ENCODE measurements at places on chromosomes 7 and 10. TPM values are rescaled to one million over a fixed set of nuclear protein-coding genes. Genes with fewer than 3 reads are reported as not detected.

Gene HECTD2
- total RNA-seq: 2.8 TPM

Gene FBXL13
- 0.87 TPM for total RNA-seq

Gene CDNF
- total RNA-seq: 0.63 TPM

Gene MSMB
- total RNA-seq: not detected

Gene PIP
- total RNA-seq: not detected

Gene ANK3
- total RNA-seq: not detected

Gene IRF5
- not detected for total RNA-seq

Gene C10orf90
- not detected for total RNA-seq

Gene INMT
- total RNA-seq: not detected

Gene CALML5
- total RNA-seq: not detected

Gene EN2
- total RNA-seq: not detected

Gene VKORC1L1
- 43.4 TPM for total RNA-seq

Gene CC2D2B
- not detected for total RNA-seq

Gene PGAM2
- total RNA-seq: 0.38 TPM

Gene PDK4
- not detected for total RNA-seq

Gene GALNT17
- not detected for total RNA-seq

GRCh38 chr7:136251826-136252225 lies 274.7 kb upstream of the MTPN start:
- no peak for DNase-seq

GRCh38 chr10:120478386-120478785 lies 21.4 kb downstream of the PLPP4 start:
- DNase-seq: no peak

GRCh38 chr7:72438491-72438890 lies 26.4 kb upstream of the CALN1 start:
- DNase-seq: no peak

GRCh38 chr7:42104231-42104630 lies 132.8 kb downstream of the GLI3 start:
- no peak for DNase-seq

GRCh38 chr10:87506956-87507355 lies 2.3 kb downstream of the MINPP1 start:
- DNase-seq: no peak

DNA sequence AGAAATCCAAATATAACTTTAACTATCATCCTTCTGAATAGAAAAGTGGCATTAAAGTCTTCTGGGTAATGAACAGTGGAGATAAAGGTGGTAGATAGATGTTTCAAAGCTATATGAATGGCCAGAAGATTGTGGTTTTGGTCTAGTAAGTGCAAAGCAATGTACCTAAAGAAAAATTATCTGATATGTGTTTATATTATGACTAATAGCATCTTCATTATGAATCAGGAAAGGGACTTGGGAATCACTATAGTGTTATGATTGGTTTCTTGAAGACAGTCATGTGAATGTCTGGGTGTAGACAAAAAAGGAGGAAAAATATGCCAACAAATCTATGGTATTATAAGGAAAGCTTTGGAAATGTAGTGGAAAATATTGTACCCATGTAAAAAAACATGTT lies 3.0 kb downstream of the ZNF518A start:
- DNase-seq: peak; percentile 5

GRCh38 chr7:455110-455928 lies 64.3 kb downstream of the PDGFA start:
- DNase-seq: no peak

DNA sequence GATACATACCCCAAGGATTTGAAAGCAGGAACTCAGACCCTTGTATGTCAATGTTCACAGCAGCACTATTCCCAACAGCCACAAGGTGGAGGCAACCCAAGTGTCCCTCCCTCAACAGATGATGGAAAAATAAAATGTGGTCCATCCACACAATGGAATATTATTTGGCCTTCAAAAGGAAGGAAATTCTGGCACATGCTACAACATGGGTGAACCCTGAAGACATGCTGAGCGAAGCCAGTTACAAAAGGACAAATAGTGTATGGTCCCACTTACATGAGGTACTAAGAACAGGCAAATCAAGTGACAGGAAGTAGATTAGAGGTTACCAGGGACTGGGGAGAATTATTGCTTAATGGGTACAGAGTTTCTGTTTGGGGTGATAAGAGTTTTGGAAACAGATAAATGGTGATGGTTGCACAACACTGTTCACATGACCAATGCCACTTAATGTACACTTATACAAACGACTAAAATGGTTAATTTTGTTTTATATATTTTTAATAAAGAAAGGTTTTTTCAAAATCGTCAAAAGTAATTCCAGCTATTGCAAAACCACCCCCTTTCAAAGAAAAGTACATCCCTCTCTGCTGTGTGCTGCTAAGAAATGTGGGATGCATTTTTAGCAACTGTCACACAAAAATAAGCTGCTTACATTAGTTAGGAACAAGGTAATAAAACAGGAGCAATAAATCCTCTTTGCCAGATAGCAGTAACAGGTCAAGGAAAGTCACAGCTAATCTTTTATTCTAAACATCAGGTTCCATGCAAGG lies 85.7 kb downstream of the GRB10 start:
- no peak for DNase-seq

- peak; percentile 33 for DNase-seq
Measured at GRCh38 chr10:88793712-88794299, 8.7 kb upstream of the LIPM start.

DNA sequence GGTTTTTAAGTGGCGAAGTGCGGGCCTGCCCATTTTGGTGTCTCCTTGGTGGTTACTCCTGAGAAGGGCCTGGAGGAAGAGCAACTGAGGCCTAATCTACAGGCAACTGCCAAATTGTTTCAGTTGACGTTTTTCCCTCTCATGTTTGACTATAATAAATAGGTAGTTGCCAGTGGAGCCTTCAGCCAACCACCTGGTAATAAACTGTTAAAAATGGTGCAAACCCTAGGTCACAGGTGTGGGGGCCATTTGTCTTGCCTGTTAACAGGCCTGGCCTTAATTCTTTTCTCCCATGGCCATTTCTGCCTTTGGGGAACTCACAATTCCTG lies 3.7 kb downstream of the IKZF1 start:
- DNase-seq: no peak

GRCh38 chr10:110825508-110825907 lies 46.2 kb upstream of the PDCD4 start:
- no peak for DNase-seq

GRCh38 chr7:45890902-45891461 lies 2.7 kb downstream of the IGFBP1 start:
- peak; percentile 36 for DNase-seq

DNA sequence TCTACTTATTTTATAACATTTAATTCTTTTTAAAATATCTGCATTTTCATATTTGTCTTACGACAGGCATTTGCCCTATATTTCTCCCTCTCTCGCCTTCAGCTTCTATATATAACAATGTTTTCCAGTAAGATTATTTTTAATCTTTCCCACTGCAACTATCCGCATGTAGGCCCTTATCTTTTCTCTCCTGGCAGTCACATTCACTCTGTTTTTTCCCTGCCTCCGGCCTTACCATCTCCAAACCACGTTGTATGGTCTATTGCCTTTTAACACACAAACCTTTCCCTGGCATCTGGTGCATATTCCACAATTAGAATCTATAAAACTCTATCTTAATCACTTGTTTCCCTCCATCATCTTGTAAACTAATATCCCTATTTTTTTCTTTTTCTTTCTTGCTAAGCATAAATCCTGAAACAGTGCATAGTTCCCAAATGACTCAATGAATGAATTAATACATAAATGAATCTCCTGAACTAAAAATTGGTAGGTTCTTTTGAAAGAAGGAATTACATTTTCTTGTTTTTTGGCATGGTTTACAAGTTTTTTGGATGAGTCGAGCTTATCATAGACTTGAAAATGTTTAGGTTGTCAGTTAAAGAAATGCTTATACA lies 173.2 kb downstream of the SEMA3A start:
- peak; percentile 14 for DNase-seq

GRCh38 chr10:46077141-46077554 lies 31.1 kb upstream of the MSMB start:
- DNase-seq: no peak

DNA sequence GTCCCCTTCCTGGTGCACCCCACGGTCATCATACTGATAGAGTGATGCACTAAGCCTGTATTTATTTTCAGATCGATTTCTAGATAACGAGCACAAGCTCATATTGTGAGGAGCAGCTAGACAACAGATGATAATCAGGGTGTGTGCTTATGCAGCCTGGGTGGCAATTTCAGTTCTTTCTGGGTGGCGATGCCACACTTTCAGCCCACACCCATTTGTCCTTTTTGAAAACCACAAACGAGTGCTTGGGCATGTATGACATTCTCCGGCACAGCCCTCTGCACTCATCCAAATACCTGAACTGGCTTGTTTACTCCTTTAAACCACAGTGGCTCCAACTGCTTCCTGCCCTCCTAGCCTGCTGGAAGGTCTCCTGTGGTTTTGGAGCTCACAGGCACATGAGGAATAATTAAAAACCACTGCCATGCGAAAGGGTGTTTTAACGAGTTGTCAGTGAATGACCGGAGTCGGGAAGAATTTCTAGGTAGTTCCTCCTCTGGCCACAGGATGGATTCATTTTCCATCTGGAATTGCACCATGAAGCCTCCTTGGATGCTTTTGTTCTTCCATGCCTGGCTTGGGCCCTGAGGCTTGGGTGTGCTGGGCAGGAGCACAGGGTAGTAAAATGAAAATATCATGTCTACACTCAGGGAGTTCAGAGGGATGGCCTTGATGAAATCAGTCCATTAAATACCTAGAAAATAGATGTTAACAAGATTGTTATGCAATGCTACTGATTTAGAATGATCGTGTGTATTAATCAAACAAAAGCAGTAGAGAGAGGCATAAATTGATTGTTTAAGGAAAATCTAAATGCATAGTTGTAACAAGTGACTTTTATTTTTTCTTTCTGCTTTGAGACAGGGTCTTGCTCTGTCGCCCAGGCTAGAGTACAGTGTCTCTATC lies 52.4 kb upstream of the ITGB1 start:
- peak; percentile 89 for DNase-seq

- no peak for DNase-seq
Measured at GRCh38 chr7:26618898-26619297, 245.5 kb downstream of the SKAP2 start.

GRCh38 chr7:147885869-147886268 lies 704.7 kb upstream of the C7orf33 start:
- DNase-seq: no peak

DNA sequence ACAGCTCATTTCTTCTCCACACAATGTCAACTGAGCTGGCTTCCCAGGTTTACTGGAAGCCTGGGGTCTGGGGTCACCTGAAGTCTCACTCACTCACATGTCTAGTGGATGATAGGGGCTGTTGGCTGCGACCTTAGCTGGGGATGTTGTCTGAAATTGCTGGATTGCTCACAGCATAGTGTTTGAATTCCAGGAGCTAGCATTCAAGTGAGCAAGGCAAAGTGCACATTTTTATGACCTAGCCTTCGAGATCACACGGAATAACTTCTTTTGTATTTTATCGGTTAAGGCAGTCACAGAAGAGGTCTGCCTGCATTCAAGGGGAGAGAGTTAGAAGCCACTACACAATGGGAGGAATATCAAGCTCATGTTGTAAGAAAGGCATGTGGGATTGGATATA lies 3.6 kb downstream of the TEX47 start:
- DNase-seq: no peak

- DNase-seq: no peak
Measured at GRCh38 chr7:8817448-8818036, 384.1 kb downstream of the NXPH1 start.

GRCh38 chr10:74332398-74332797 lies 181.4 kb downstream of the ADK start:
- DNase-seq: no peak

DNA sequence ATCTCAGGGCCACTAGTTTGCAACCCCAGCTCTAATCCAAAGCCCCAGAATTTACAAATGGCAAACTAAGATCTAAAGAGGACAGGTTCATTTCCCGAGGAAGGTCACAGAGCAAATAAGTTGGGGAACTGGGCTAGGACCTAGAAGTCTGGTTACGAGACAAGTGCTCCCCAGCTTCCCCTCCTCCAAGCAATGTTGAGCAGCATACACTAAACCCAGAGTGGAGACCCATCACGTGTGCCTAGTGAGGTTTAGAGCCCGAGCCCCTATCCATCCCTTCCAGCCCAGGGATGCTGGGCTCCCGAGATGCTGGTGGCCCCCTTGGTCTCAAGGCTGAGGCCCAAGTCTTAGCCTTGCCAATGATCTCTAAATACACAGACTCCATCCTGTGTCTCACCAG lies 209.5 kb upstream of the ZMIZ1 start:
- no peak for DNase-seq

- no peak for DNase-seq
Measured at GRCh38 chr10:117360016-117360415, 15.2 kb downstream of the PDZD8 start.

DNA sequence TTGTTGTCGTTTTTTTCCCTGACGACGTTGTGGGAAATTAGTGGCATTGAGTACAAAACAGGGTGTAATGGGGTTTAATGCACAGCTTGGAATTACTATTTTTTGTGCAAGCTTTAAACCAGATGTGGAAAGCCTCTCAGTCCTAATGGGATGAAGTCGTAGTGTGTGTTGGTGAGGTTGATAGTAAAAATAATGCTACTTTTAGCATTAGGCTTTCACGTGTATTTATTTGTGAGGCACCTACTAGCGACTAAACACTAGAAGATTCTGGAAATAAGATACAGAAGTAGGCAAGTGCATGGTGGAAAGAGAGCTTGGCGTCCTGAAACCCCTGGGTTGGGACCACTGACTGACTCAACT lies 588 bp upstream of the ORC5 start:
- no peak for DNase-seq

DNA sequence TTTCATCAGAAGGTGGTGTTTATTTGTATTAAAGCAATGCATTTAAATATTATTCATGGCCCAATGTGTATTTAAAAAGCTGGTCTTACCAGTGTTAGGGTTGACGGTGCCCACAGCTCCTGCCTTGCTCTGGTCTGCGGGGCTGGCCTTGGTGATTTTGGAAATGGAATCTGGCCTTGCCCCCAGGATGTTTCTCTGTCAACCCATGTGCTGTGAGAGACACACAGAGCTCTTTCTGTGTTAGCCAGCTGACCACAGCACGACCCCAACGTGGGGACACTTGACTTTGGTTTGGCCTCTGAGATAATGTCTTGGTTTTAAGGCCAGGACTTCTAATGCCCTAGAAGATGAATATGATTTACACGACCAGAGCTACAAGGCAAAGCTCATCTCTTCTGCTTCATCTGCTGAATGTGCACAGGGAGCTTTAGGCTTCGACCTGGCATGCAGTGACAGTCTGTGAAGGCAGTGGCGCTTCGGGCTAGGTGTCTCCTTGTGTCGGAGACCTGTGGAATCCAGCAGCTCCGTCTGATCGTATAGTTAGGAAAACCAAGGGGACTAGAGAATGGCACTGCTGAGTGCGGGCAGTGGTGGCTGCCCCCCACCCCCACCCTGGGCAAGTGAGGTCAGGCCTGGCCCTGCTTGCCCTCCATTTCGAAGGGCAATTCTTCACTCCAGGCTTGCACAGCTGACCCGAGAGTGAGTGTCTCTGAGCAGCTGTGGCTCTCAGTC lies 246.1 kb downstream of the EBF3 start:
- no peak for DNase-seq

- no peak for DNase-seq
Measured at GRCh38 chr7:107696330-107696946, 35.8 kb downstream of the SLC26A4 start.
